ENCODE measurements at places on chromosomes 2 and 18. TPM values are rescaled to one million over a fixed set of nuclear protein-coding genes. Genes with fewer than 3 reads are reported as not detected.

The ICOS gene
- not detected for polyA plus RNA-seq

The ANKRD62 gene
- not detected for polyA plus RNA-seq

The ADCY3 gene
- 33.2 TPM for polyA plus RNA-seq

The CD226 gene
- polyA plus RNA-seq, result 0.11 TPM

The CD207 gene
- not detected for polyA plus RNA-seq

The POTEJ gene
- polyA plus RNA-seq, result 0.16 TPM

The DSC2 gene
- polyA plus RNA-seq, result 14.5 TPM

The MBD1 gene
- polyA plus RNA-seq, result 106 TPM

The CHRNG gene
- polyA plus RNA-seq, result not detected

The HOXD10 gene
- polyA plus RNA-seq, result not detected

The IL36G gene
- not detected for polyA plus RNA-seq

The ABCG5 gene
- polyA plus RNA-seq, result 0.38 TPM

The TTC32 gene
- polyA plus RNA-seq, result 106 TPM

The C2orf72 gene
- polyA plus RNA-seq, result 37.7 TPM

The VIL1 gene
- polyA plus RNA-seq, result 0.06 TPM

The LRRTM1 gene
- 0.86 TPM for polyA plus RNA-seq

The SERPINB13 gene
- polyA plus RNA-seq, result not detected

The TRABD2A gene
- 2.7 TPM for polyA plus RNA-seq

The PLGLB1 gene
- 15.9 TPM for polyA plus RNA-seq

The SKA1 gene
- 0.97 TPM for polyA plus RNA-seq

The HIBCH gene
- 17.8 TPM for polyA plus RNA-seq

The TCF7L1 gene
- 0.14 TPM for polyA plus RNA-seq

The EDAR gene
- not detected for polyA plus RNA-seq

The CTNNA2 gene
- 184 TPM for polyA plus RNA-seq

The RAMP1 gene
- polyA plus RNA-seq, result 25.5 TPM

The DSC1 gene
- polyA plus RNA-seq, result not detected

The SP140 gene
- polyA plus RNA-seq, result 0.74 TPM

The LMAN1 gene
- polyA plus RNA-seq, result 50.3 TPM

The RAX gene
- not detected for polyA plus RNA-seq

The PCARE gene
- polyA plus RNA-seq, result not detected

The C2orf76 gene
- 37.7 TPM for polyA plus RNA-seq

The DTNB gene
- polyA plus RNA-seq, result 37.4 TPM

The ACVR1C gene
- polyA plus RNA-seq, result 0.64 TPM

The RPRM gene
- polyA plus RNA-seq, result 2.8 TPM

The DNAJC5G gene
- polyA plus RNA-seq, result not detected

The PLB1 gene
- 3.4 TPM for polyA plus RNA-seq

The ITGB6 gene
- 6.1 TPM for polyA plus RNA-seq

The AQP4 gene
- 0.24 TPM for polyA plus RNA-seq

The RNF149 gene
- 39.7 TPM for polyA plus RNA-seq

The TCF23 gene
- not detected for polyA plus RNA-seq

The ZC3H6 gene
- polyA plus RNA-seq, result 6.1 TPM

The DYNC2LI1 gene
- polyA plus RNA-seq, result 65.5 TPM

The MYO7B gene
- polyA plus RNA-seq, result 0.16 TPM

The KCNIP3 gene
- not detected for polyA plus RNA-seq

The LHCGR gene
- polyA plus RNA-seq, result not detected

The ANKRD30B gene
- polyA plus RNA-seq, result not detected

The SCN1A gene
- 1.4 TPM for polyA plus RNA-seq
